Hippocampal formation (tissue), 2 donors: ENCODE measurements at places on chromosomes 5 and 9.

- DNase-seq = no peak
Observed at GRCh38 chr9:114696814-114697544, 15.0 kb upstream of the TEX48 start.

DNA sequence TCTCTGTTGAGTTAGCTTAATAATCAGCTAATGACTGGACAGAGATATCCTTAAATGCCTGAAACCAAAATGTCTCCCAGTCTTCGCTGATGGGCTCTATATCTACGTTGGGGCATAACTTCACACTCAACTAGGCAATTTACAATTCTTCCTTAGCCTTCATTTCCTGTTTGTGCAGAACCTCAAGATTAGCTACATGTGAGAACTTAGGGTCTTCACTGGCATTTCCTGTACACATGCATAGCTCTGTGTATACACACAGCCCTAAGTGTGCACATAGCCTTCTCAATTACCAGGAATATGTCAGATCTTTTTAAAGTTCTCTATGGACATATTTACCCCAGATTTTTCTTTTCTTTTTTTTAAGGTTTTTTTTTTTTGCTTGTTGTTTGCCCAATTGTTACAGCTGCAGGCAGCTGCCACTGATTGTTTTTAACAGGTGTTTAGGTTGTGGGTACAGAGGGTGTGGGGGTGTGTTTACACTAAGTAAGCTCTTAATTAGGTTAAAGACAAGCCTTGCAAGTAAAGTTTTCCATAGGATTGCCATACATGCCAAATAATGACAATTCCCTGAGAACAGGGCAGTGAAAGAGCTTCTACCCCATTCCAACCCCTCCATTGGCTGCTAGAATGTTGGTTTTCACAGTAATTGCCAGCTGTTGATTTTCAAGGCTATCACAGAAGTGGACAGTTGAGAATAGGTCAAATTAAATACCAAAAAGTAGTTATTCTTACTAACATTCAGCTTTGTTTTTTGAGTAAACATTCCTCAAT lies 441.0 kb downstream of the TLE4 start:
- no peak for DNase-seq

DNA sequence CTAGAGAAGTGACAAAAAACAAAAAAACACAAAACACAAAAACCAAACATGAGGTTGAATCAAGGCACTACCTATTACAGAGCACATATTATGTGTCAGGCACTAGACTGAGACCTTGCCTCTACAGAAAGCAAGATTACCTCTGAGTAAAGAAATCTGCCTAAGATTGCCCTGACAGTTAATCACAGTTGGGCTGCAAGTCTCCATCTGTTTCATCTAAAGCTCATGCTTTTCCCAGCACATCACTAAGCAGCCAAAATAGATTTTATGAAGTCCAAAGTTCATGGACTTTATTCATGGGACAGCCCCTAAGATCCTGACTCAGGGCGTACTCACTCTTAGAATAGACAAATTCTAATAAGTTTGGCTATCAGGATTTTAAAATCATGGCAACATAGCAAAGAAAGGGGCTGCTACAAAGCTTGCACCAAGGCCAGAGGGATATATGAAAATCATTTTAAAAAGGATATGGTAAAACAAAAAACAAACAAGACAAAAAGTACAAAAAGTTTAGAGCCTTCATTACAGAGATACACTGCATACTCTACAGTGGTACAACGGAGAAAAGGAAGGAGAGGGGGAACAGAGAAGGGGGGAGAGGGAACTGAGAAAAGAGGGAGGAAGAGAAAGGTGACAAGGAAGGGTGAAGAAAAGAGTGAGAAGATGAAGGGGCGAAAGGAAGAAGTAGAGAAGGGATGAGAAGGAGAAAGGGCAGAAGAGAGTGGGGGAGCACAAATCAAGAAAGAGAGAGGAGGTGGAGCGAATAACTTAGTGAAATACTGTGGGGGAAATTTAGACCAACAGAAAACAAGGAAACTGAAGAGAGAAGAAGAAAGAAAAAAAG lies 58.2 kb downstream of the RICTOR start:
- DNase-seq = no peak

DNA sequence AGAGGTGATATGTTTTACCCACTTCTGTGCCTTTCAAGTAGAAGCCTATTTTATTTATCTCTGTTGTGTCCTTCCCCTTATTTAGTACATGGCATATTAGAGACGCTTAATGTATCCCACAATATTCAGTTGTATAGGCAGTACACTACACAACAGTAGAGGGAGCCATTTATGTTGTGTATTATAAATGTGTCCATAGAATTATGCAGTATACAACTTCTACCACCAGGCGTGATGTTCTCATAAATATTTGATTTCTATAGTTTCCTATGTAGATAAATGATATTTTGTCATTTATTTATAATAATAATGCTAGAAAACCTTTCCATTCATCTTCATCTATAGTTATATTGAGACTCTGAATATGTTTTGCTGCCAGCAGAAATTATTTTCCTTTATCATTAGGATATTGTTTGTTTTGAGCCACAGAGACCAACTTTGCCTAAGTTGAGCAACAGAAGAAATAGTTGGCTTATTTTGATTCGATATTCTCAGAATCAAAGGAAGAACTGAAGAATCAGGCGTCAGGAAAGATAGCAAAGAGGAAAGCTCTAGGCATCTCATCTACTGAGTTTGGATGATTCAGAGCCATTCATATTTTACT lies 81.7 kb downstream of the ADAMTS19 start:
- DNase-seq = no peak
